ENCODE measurements at places on chromosomes 5 and 9. TPM values are rescaled to one million over a fixed set of nuclear protein-coding genes. Genes with fewer than 3 reads are reported as not detected.

CYLC2 gene
- not detected for total RNA-seq

RFX3 gene
- total RNA-seq: 53.9 TPM

PCDHA10 gene
- total RNA-seq: 18.3 TPM

DMRTA1 gene
- total RNA-seq: 7.7 TPM

DIMT1 gene
- 18.6 TPM for total RNA-seq

MYOT gene
- not detected for total RNA-seq

FRMD3 gene
- total RNA-seq: 0.73 TPM

TLX3 gene
- not detected for total RNA-seq

SOX30 gene
- not detected for total RNA-seq

OTP gene
- not detected for total RNA-seq

C1QTNF3 gene
- total RNA-seq: 9.6 TPM

TSSK1B gene
- total RNA-seq: 0.29 TPM

RGS7BP gene
- not detected for total RNA-seq

GRXCR2 gene
- total RNA-seq: not detected

SV2C gene
- 0.27 TPM for total RNA-seq

FOXD4L6 gene
- total RNA-seq: not detected

STKLD1 gene
- 3.8 TPM for total RNA-seq

MOCS2 gene
- 26.2 TPM for total RNA-seq

C5orf52 gene
- not detected for total RNA-seq

FGFR4 gene
- total RNA-seq: 244 TPM

CDH9 gene
- not detected for total RNA-seq

HACD4 gene
- total RNA-seq: 0.72 TPM

SPATA6L gene
- 7.1 TPM for total RNA-seq

SLCO6A1 gene
- 2.0 TPM for total RNA-seq

FOXD4 gene
- total RNA-seq: 0.50 TPM
